Activated naive CD8-positive, alpha-beta T cell treated with anti-CD3 and anti-CD28 coated beads, Interleukin-2, amount 10 ng/mL, durations not matched to agents 7 days and 5 days (primary cell): ENCODE measurements at places on chromosomes 5 and 9.

DNA sequence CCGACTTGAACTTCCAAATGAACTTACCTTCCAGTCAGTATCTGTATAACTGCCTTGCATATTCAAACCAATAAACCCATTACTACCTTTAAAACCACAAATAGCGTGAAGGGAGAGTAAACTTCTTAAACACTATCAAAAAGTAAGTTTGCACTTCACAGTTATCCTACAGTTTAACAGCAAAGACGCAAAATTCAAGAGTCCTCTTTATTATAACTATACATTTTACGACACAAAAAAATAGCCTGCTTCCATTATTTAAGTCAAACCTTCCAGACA is 1.8 kb downstream of the PTBP3 start:
- H3K27ac ChIP-seq, result peak overlapping the region; percentile 95
- peaks cover 8% of the 10 kb centered on the region for H3K36me3 ChIP-seq
- H3K27me3 ChIP-seq, result no peaks in the 10 kb centered on the region
- peaks cover 37% of the 10 kb centered on the region for H3K4me1 ChIP-seq
- H3K4me3 ChIP-seq, result peak overlapping the region; percentile 95
- DNase-seq, result no peak

- H3K4me1 ChIP-seq, result no peaks in the 10 kb centered on the region
- no peak overlapping the region for H3K4me3 ChIP-seq
- H3K36me3 ChIP-seq, result no peaks in the 10 kb centered on the region
- no peak for DNase-seq
These were observed 321.7 kb downstream of the SH3GL2 start for GRCh38 chr9:17900606-17901005.

DNA sequence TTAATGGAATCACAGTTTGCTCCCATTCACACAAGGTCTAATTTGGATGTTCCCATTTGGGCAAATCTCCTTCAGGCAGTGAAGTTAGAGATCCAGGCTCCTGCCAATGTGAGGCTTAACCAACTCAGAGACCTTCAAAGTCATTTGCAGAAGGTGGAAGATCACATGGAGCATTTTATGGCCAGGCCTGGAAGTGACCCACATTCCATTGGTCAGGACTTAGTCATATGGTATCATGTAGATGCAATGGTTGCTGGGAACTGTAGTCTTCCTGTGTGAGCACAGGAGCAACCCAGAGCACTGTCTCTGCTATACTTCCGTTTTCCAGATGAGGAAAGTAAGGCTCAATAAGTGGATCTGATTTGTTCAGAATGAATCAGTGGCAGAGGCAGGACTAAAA is 292.7 kb upstream of the SMARCA2 start:
- H3K4me1 ChIP-seq, result no peaks in the 10 kb centered on the region
- H3K27ac ChIP-seq, result no peak overlapping the region
- DNase-seq, result no peak
- no peaks in the 10 kb centered on the region for H3K27me3 ChIP-seq
- no peaks in the 10 kb centered on the region for H3K36me3 ChIP-seq
- H3K4me3 ChIP-seq, result no peak overlapping the region

GRCh38 chr5:178545176-178545575 is 45.0 kb downstream of the COL23A1 start:
- H3K4me3 ChIP-seq, result no peak overlapping the region
- H3K27me3 ChIP-seq, result peaks cover 3% of the 10 kb centered on the region
- H3K4me1 ChIP-seq, result no peaks in the 10 kb centered on the region
- DNase-seq, result no peak
- H3K36me3 ChIP-seq, result no peaks in the 10 kb centered on the region
- no peak overlapping the region for H3K27ac ChIP-seq

DNA sequence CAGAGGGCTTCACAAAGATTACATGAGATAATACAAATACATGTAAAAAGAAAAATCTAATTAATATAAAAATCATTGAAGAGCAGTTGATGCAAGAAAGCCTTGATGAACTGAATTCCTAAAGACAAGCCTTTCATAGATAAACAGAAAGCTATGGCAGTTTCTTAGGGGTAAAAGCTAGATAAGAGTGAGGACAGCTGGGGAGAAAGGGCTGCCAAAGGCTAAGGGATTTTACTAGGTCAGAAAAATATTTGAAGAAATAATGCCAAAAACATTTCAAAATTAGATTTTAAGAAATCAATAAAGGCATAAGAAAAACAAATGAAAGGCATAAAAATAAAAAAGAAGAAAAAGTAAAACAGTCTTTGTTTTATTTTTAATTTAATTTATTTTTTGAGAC is 107.9 kb upstream of the ZNF366 start:
- H3K27me3 ChIP-seq, result peaks cover 37% of the 10 kb centered on the region
- H3K4me3 ChIP-seq, result no peak overlapping the region
- H3K27ac ChIP-seq, result no peak overlapping the region
- DNase-seq, result no peak
- H3K4me1 ChIP-seq, result peaks cover 2% of the 10 kb centered on the region

DNA sequence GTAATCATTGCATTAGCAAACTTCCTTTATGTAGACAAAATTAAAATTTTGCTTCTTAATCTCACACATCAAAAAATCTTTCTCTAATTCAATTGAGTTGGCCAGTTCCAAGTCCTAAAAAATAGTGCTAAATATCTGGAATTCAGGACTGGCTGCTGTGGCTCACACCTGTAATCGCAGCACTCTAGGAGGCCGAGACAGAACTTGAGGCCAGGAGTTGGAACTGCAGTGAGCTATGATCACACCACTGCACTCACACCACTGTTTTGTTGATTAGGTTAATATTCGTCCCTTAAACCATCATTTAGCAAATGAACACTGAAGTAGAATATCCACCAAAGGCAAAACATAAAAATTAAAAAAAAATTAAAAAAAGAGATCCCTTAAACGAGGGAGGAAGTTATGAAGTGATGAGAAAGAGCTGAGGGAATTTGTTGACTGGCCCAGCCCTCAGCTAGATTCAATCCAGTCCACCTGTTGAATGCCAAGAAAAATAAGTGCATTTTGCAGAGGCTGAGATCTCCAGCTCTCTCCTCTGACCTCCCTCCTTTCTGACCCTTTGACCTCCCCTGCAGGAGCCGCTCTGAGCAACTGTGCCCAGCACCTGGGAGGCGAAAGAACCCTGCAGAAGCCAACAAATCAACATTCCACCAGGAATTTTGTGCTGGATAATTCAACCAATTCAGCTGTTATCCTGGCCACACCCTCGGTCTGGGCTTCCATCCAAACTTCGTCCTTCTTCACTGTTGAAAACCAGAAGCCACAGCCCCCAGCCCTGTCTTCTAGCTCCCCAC is 96.8 kb downstream of the OR2K2 start:
- peaks cover 4% of the 10 kb centered on the region for H3K4me1 ChIP-seq
- H3K27ac ChIP-seq, result no peak overlapping the region
- H3K27me3 ChIP-seq, result no peaks in the 10 kb centered on the region

DNA sequence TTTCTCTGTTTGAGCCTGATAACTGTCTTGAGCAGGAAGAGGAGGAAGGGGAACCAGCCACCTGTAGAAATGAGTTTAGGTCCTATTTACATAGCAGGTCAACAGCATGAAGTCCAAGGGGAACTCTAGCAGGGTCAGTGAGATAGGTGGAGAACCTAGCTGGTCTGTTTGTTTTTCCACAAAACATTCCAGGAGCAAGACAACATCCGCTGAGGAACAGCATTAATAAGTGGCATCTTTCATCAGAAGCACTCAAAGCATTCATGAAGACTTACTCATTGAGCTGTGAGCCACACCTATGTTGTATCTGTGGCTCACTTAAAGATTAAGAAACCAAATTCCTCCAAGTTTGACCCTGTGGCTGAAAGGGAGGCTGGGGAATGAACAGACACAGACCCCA is 115.9 kb downstream of the ACTBL2 start:
- no peak overlapping the region for H3K4me3 ChIP-seq
- no peak overlapping the region for H3K27ac ChIP-seq
- H3K27me3 ChIP-seq, result peaks cover 10% of the 10 kb centered on the region
- no peaks in the 10 kb centered on the region for H3K4me1 ChIP-seq
- DNase-seq, result no peak

GRCh38 chr9:114116126-114116747 is 17.1 kb upstream of the KIF12 start:
- no peaks in the 10 kb centered on the region for H3K36me3 ChIP-seq
- no peak for DNase-seq
- peaks cover 16% of the 10 kb centered on the region for H3K27me3 ChIP-seq
- H3K4me3 ChIP-seq, result no peak overlapping the region
- no peak overlapping the region for H3K27ac ChIP-seq
- no peaks in the 10 kb centered on the region for H3K4me1 ChIP-seq

GRCh38 chr9:98255061-98255577 is 330 bp downstream of the TBC1D2 start:
- DNase-seq, result no peak
- peaks cover 15% of the 10 kb centered on the region for H3K4me1 ChIP-seq
- H3K27ac ChIP-seq, result peak overlapping the region; percentile 97

DNA sequence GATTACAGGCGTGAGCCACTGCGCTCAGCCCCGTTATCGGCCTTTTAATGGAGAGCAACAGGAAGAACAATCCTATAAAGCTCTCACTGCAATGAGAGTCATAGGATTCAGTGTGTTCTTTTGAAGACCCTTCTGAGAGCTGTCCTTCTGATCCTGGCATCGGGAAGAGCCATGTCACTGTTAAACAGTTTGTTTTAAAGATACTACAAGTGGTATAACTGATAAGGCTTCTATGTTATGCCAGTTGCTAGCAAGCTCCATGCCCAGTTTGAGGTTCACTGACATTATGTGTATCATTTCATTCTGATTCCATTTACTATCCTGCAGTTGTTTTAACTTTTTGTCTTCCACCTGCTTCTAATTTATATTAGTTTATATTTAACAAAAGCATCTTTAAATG is 55.8 kb downstream of the GNAQ start:
- no peaks in the 10 kb centered on the region for H3K27me3 ChIP-seq
- H3K4me3 ChIP-seq, result no peak overlapping the region
- H3K4me1 ChIP-seq, result peaks cover 37% of the 10 kb centered on the region
- peaks cover 13% of the 10 kb centered on the region for H3K36me3 ChIP-seq

DNA sequence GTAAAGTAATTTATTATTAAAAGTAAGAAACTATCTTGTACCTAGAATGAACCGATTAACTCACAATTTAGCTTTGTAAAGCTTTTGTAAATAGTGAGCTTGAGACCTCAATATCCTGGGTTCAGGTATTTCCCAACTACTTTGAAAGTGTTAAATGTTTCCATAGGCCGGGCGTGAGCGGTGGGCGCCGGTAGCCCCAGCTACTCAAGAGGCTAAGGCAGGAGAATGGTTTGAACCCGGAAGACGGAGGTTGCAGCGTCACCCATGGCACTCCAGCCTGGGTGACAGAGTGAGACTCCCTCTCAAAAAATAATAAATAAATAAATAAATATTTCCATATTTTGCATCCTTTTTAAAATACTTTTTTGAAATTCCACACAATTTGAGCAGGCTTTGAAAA is 1.5 kb upstream of the ANKH start:
- peaks cover 7% of the 10 kb centered on the region for H3K27me3 ChIP-seq
- H3K4me1 ChIP-seq, result peaks cover 25% of the 10 kb centered on the region
- H3K36me3 ChIP-seq, result no peaks in the 10 kb centered on the region
- DNase-seq, result no peak
- no peak overlapping the region for H3K27ac ChIP-seq

GRCh38 chr9:68489646-68490045 is 51.0 kb downstream of the TMEM252 start:
- no peaks in the 10 kb centered on the region for H3K36me3 ChIP-seq
- no peak for DNase-seq
- peaks cover 6% of the 10 kb centered on the region for H3K27me3 ChIP-seq
- H3K4me1 ChIP-seq, result no peaks in the 10 kb centered on the region
- H3K4me3 ChIP-seq, result no peak overlapping the region
- H3K27ac ChIP-seq, result no peak overlapping the region

- no peaks in the 10 kb centered on the region for H3K4me1 ChIP-seq
- DNase-seq, result no peak
- peaks cover 12% of the 10 kb centered on the region for H3K27me3 ChIP-seq
- no peak overlapping the region for H3K4me3 ChIP-seq
These were observed 58.0 kb downstream of the TMEM215 start for GRCh38 chr9:32841314-32841713.

DNA sequence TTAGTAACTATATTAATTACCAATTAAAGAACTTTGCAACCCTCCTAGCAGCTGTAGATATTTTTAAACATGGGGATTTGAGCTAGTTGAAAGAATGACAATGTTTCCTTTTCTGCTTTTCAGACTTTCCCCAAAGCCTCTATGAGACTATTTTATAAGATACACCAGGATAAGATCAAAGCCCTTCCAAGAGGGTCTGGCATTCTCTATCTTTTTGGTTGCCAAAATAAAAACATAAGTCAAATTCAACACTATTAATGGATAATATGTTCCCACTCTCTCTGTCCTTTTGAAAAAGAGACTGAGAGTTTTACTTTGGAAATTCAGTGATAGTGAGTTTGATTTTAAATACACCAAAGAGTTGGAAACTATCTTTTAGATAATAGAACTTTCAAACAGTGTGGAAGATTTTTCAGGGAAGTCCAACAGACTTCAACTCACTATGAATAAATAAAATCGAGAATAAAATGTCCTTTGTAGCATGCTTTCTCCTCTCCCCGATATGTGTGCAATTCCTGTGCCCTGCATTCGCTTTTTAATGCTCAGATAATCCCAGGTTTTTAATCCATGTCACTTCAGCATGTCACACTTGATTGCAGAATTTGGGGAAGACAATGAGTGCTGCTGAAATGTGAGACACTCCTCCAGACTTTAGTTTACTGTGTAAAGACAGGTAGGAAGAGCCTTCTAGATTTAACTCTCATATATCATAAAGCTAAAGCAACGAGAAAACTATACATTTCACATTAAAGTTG is 1095.7 kb upstream of the DMAC1 start:
- no peak overlapping the region for H3K4me3 ChIP-seq
- H3K27ac ChIP-seq, result no peak overlapping the region
- no peaks in the 10 kb centered on the region for H3K4me1 ChIP-seq
- no peaks in the 10 kb centered on the region for H3K27me3 ChIP-seq
- no peaks in the 10 kb centered on the region for H3K36me3 ChIP-seq

DNA sequence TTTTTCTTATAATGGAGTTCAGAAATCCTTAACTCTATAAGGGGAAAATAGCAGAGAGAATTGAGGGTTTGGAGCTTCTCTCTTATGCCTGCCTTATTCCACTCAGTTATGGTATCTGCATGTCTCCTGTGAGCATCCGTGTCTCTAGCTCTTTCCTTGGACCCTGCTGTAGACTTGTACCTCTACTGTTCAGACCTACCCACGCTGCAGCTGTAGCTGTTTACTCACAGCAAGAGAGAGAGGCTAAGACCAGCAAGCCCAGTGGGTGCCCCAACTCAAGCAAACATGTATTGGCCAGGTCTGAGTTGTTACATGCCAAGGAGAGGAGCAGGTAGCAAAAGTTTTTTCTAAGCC is 7.1 kb upstream of the PCSK1 start:
- H3K27ac ChIP-seq, result no peak overlapping the region
- no peak for DNase-seq
- H3K36me3 ChIP-seq, result no peaks in the 10 kb centered on the region
- peak overlapping the region; percentile 39 for H3K4me3 ChIP-seq
- peaks cover 48% of the 10 kb centered on the region for H3K27me3 ChIP-seq

DNA sequence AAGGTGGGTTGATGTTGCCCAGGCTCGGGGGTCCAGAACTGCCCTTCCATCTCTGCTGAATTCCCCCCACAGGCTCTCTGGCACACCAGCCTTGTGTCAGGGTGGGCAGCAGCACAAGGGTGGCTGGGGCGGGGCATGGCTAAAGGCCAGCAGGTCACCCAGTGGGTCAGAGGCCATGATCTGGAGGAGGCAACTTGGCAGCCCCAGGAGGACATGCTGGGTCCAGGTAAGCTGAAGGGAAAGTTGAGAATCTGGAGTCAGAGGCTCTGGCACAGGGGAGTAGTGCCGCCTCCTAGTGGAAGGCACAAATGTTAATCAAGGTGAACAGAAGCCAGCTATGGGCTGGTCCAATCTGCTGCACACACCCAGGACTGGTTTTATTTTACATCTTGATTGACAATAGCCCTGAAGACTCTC is 6.2 kb downstream of the TMEM8B start:
- H3K27me3 ChIP-seq, result peaks cover 2% of the 10 kb centered on the region
- H3K36me3 ChIP-seq, result no peaks in the 10 kb centered on the region
- H3K4me1 ChIP-seq, result peaks cover 8% of the 10 kb centered on the region
- no peak overlapping the region for H3K4me3 ChIP-seq
